ENCODE measurements at places on chromosomes 11 and 22.

DNA sequence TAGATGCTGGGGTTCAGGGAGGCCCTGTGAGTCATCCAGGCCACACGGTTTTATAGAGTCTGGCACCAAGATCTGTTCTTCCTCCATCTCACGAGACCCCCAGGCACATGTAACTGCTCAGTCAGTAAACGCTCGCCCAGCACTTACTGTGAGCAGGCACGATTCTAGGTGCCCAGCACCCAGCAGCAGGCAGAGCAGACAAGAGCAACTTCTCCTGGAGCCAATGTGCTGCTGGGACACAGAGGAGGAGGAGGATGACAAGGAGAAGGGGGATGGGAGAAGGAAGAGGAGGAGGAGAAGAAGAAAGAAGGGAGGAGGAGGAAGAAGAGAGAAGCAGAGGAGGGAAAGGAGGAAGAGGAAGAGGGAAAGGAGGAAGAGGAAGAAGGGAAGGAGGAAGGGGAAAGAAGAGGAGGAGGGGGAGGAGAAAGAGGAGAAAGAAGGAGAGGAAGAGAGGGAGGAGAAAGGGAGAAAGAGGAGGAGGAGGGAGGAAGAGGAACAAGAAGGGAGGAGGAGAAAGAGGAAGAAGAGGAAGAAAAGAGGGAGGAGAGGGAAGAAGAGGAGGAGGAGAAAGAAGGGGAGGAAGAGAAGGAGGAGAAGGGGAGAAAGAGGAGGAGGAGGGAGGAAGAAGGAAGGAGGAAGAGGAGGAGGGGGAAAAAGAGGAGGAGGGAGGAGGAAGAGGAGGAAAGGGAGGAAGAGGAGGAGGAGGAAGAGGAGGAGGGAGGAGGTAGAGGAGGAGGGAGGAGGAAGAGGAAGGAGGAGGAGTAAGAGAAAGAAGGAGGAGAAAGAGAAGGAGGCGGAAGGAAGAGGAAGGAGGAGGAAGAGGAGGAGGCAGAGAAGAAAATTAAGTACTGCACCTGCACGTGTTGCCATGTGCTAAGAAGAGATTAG is 77.6 kb upstream of the RTL6 start:
- no peak for DNase-seq

- DNase-seq: no peak
These were observed 69.3 kb downstream of the KCNC1 start for GRCh38 chr11:17803754-17804334.

GRCh38 chr11:61585115-61585514 is 4.2 kb upstream of the SYT7 start:
- no peak for DNase-seq

GRCh38 chr11:61142424-61142823 is 18.8 kb downstream of the VPS37C start:
- DNase-seq: no peak

DNA sequence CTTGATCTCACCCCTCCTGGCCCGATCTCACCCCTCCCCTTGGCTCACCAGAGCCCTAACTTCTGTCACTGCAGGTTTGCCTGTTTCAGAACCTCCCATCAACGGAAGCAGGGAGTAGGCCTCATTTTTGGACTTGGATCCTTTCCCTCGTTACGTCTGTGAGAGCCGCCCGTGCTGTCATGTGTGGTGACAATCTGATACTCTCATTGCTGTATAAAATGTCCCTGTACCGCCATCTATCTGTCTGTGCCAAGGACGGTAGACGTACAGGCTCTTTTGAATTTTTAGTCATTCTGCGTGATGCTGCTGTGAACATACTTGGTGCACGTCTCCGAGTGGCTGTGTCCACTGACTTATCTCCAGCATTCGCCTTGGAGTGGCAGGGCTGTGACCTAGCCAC is 1163.1 kb downstream of the BRD1 start:
- no peak for DNase-seq
